ENCODE measurements at places on chromosomes 12 and 14.

DNA sequence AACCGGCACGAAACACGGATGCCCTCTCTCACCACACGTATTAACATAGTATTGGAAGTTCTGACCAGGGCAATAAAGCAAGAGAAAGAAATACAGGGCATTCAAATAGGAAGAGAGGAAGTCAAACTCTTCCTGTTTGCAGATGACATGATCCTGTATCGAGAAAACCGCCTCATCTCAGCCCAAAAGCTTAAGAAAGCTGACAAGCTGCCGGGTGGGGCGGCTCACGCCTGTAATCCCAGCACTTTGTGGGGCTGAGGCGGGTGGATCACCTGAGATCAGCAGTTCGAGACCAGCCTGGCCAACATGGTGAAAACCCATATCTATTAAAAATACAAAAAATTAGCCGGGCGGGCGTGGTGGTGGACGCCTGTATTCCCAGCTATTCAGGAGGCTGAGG lies 17.7 kb downstream of the OR6S1 start:
- no peak for DNase-seq

GRCh38 chr12:90071996-90072395 lies 363.4 kb upstream of the ATP2B1 start:
- no peak for DNase-seq

GRCh38 chr14:96080571-96080970 lies 41.4 kb downstream of the C14orf132 start:
- no peak for DNase-seq

DNA sequence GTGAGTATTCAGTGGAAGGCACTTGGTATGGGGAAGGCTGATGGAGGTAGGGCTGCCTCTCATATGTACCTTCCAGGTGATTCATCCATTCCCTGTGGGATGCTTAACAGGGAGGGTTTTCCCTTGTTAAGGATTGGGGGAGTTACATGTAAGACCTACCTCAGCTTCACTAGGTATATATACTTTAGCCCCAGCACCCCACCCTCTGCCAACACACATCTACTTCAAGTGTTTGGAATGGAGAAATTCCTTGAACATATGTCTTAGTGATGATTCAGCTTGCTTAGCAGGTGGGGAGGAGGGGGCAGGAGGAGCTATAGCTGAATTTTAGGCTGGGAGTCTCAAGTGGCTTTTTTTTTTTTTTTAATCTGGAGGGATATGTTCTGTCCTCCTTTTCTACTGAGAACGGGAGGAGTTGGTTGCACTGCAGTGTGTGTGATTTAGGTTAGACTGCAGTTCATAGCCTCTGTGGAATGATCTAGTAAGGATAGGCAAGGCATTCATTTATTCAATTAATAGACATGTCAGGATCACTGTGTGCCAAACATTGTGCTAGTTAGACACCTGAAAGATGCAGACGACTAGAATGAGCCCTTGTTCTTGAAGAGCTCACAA lies 1.7 kb downstream of the PIP4K2C start:
- no peak for DNase-seq

- no peak for DNase-seq
Observed at GRCh38 chr14:98926146-98926545, 345.9 kb downstream of the BCL11B start.

GRCh38 chr14:92578511-92578910 lies 64.9 kb downstream of the RIN3 start:
- no peak for DNase-seq

DNA sequence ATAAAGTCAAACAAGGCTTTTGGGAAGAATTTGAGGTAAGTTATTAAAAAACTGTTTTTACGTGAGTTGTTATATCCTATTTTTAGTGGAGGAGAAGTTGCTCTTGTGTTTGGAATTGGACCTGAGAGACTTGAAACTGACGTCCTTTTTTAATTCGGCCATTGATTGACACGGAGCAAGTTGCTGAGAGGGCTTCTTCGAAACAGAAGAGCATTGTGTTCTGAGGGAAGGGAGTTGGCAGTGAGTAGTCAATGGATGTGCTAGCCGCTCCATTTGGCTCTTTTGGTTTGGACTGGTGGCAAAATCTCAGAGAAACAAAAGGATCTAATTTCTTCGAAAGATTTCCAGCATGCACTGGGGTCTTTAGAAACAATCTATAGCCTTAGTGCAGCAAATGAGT lies 37.3 kb downstream of the PTPN11 start:
- DNase-seq: no peak

GRCh38 chr14:104735830-104736642 lies 12.0 kb downstream of the ADSS1 start:
- DNase-seq: no peak

DNA sequence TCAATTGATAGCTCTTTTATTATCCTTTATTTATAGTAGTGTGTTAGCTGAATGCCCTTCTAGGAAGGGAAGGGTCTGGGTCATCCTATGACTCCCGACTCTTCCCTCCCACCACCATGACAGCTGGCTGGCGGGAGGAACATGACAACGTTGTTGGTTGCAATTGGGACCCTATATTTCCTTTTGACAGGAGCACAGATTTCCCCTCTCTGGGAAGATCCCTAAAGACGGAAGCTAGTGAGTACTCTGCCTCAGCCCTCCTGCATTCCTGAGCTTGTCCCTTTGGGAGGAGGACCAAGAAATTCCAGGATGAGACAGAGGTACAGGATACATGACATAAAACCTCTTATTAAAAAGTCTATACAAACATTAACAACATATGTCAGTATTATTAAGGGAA lies 485.4 kb downstream of the NAV3 start:
- no peak for DNase-seq
